ENCODE measurements at places on chromosomes 11 and 22.

GRCh38 chr11:133830931-133831907 lies 14.1 kb downstream of the SPATA19 start:
- DNase-seq = no peak

- DNase-seq = no peak
Observed at GRCh38 chr11:86620891-86621521, 51.4 kb downstream of the ME3 start.

GRCh38 chr11:122717264-122717867 lies 61.8 kb downstream of the UBASH3B start:
- DNase-seq = no peak

DNA sequence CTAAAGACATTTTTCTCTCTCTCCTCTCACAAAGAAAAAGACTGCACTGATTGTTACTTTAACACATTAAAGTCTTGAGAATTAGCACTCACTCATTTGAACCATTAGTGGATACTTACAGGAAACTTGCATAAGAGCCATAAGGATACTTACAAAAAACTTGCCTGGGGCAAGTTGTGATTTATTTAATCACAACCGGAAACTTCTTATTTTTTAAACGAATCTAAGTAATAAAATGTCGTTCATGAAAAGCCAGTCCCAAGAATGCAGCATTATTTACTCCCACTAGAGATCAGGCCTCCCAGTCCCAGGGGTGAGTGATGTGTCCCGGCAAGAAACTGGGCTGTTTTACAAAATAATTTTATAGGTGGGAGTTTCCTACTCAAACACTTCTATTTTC lies 59.3 kb upstream of the TTC12 start:
- DNase-seq = no peak

GRCh38 chr22:17537155-17537554 lies 26.1 kb upstream of the SLC25A18 start:
- no peak for DNase-seq

- no peak for DNase-seq
Observed at GRCh38 chr11:72475381-72475780, 41.0 kb upstream of the CLPB start.

- no peak for DNase-seq
Observed at GRCh38 chr11:102306817-102307726, 10.2 kb upstream of the BIRC3 start.

DNA sequence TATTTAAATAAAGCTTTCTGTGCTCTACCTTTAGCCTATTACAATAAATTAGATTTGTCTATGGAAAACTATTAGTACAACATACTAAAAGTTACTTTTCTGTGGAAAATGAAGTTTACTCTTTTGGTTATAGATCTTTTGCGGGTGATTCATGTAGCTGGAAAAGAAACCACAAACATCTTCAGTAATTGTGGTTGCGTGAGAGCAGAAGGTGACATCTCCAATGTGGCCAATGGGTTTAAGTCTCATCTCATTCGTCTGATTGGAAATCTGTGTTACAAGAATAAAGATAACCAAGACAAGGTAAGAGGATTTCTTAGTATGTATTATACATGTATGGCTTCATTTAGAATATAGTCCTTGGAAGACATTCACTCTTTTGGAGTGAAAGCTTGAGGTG lies 68.6 kb downstream of the ATXN10 start:
- no peak for DNase-seq

- DNase-seq = no peak
Observed at GRCh38 chr22:31569126-31569525, 72.8 kb downstream of the SFI1 start.

DNA sequence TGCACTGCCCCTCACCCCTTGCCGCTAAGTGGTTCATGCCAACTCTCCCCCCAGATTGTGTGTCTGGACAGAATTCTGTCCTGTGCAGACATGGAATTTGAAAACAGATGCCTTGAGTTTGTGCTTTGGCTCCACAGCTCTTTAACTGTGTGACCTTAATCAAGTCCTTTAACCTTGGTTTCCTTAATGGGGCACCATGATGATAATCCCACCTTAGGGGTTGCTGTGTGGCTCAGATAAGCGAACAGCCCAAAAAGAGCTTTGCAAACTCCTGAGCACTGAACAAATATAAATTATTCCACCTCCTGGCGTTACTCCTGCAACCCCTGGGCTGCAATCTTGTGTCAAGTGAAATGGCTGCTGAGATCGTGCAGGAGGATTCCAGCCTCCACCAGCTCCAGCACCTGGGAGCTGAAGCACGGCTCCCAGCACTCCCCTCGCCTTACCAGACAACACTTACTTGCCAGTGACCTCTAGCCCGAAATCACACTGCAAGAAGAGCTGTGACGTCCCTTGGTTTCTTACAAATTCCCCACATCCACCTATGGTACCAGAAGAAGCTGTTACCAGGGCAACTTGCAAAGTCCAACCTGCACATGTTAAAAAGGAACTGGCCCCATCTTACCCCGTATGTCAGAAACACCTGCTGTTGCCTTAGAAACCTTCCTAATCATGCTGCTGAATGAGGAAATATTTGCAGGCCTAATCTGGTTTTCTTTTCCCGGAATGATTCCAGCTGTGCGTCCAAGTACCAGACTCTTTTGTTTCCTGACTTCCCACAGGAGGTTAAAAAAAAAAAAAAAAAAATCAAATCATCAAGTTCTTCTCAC lies 13.2 kb downstream of the VPS37C start:
- DNase-seq = peak; percentile 26

DNA sequence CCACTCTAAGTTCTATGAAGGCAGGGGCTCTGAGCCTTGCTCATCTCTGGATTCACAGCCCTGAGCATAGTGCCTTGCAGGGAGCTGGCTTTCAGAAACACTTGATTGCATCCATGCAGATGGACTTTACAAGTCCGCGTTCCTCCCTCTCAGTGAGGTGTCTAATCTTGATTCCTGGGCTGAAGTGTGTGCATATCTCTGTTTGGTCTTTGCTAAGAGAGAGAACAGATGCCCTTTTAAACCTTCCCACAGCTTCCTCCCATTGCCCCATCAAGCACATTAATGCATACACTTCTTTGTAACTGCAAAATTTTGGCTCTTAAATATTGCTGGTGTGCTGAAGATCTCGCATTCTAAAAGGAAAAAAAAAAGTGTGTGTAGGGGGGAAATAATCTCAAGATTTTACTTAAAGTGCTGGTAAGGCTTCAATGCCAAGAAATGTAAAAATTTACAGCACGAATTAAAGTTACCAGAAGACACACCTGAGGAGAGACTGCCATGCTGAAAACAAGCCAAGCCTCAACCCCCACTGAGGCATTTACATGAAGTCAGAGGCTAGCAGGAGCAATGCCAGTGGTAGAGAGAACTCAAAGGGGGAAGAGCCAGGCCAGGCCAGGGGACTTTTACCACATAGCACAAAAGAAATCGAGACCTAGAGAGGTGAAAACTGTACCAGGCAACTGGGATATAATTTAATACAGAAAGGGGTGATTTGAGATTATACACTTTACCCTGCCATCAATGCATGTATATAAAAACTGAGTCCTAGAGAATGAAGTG lies 492.1 kb downstream of the SOX6 start:
- no peak for DNase-seq

- DNase-seq = peak; percentile 69
Observed at GRCh38 chr11:71484248-71485062, 31.5 kb downstream of the NADSYN1 start.

- no peak for DNase-seq
Observed at GRCh38 chr11:93225662-93226061, 27.9 kb upstream of the SLC36A4 start.

DNA sequence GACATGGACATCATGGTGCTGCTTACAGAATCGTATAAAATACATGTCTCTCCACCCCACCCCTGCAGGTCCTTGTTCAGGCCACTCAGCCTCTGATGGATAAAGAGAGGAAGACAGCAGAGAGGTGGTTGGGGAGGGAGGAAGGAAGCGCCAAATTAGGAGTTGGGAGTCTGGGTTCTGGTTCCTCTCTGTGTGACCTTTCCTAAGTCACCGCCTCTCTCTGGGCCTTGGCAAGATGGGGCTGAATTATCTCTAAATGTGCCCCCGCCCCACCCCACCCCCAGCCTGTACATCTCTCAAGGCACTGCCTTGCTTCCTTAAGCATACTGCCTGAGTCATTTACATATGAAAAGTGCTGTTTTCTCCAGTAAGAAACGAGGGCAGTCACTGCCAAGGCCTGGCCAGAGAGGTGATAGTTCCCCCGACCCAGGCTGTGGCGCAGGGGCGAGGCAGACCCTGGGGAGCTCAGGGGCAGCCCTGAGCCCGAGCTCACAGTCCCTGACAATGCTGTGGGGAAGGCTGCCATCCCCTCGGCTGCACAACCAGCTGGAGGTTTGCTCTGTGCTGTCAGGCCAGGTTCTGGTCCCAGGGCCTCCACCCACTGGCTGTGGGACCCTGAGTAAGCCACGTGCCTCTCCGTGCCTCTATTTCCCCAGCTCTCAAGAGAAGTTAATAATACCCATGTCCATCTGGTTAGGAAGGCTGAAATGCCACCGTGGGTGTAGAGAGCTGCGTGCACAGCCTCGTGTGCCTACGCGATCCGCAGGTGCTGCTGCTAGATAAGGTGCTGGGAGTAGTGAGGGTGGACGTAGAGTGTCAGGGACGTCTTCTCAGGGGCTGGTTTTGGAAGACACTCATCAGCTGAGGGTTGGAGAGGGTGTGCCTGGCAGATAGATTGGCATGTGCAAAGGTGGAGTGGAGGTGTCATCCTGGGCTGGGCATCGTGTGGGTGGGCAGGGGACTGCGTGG lies 55.3 kb downstream of the CACNA1I start:
- no peak for DNase-seq

GRCh38 chr11:104679258-104679657 lies 219.0 kb downstream of the CASP12 start:
- no peak for DNase-seq

GRCh38 chr11:10426475-10426874 lies 28.6 kb upstream of the AMPD3 start:
- no peak for DNase-seq

DNA sequence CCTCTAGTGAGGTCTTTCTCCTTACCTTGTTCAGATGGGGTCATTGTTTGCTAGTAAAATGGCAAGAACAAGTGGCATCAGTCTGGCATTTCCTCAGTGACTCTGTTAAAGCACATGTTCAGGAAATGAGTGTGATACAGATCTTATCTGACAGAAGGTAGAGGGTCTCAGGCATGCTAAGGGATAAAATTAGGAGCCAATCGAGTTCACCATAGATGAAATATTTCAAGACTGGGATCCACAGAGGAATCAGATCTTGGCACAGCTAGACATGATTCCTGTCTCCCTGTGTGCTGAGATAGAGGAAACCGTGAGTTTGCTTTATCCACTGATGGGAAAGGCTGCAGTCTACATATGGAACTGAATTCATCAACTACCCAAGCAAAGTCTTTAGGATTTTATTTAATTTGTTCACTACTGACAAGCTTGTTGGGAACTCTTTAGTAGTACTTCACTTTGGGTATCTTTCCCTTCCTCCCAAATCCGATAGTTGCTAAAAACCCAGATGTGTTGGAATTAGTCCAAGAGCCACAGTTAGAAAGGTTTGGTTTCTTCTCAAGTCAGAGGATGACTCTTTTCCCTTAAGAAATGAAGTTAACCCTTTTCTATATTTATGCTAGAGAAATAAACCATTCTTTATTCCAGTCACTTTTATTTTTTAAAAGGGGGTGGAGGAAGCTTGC lies 18.4 kb downstream of the FAM118B start:
- DNase-seq = no peak

- no peak for DNase-seq
Observed at GRCh38 chr11:98561252-98561651, 459.5 kb upstream of the CNTN5 start.

DNA sequence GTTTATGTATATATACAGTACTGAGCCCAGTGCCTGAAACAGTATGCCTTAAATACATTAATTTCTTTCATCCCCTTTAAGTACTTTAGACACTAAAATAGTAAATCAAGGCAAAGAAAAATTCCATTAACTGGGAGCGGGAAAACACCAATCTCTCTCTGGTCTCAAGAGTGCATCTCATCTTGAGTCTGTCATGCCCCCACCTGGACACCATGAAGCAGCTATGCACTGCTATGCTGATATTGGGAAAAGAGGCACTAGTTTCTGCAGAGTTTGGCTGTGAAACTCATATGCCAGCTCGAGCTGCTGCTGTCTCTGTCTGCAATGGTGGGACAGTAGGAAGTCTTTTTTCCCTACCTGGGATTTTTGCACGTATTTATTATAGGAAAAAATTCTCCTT lies 754.4 kb upstream of the RAG2 start:
- DNase-seq = no peak

DNA sequence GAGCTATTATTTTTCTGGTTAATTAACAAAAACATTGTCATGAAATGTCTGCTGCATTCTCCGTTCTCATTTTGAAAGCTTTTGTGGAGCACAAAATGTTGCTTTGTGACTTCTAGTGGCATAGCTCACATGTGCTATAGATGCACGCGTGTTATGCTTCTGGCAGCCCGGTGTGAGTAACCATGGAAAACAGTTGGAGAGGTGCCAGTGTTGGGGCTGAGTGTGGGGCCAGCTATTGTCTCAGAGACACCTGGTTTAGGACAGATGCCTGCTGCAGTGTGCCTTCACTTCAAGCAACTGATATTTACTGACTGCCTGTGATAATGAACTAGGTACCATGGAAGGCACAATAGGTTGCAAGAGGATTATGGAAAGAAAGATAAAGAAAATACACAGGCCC lies 760.6 kb downstream of the NTM start:
- DNase-seq = no peak

- no peak for DNase-seq
Observed at GRCh38 chr22:50165436-50166123, 5.0 kb upstream of the PANX2 start.

DNA sequence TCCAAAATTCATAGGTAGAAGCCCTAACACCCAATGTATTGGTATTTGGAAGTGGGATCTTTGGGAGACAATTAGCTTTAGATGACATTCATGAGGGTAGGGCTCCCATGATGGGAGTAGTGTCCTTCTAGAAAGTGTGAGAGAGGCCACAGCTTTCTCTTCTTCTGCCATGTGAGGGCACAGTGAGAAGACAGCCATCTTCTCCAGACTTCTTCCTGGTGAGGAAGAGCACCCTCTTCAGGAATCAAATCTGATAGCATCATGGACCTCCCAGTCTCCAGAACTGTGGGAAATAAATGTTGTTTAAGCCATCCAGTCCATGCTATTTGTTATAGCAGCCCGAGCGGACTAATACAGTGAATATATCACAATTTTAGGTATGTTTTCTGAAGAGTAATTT lies 96.9 kb downstream of the CNTN5 start:
- no peak for DNase-seq

DNA sequence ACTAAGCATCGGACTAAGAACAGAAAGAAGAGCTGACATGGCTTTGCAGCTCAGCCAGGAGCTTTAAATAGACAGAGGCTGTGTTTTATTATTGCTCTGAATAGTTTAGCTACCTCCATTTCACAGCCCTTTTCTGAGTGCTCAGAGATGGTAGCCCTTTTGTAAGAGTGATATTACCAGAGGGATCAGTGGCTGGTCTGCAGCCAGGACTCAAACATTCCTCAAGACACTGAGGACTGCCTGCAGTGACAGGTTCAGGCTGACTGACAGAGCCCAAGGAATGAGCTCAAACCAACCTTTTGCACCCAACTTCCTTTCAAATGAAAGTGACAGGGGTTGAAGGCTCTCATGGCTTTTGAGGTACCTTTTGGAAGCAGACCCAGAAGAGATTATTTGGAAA lies 189.0 kb downstream of the DDX10 start:
- DNase-seq = no peak

- no peak for DNase-seq
Observed at GRCh38 chr11:83881428-83881827, 595.3 kb upstream of the CCDC90B start.

Measured in posterior vena cava (tissue), 2 donors.